ENCODE measurements at places on chromosomes 2 and 18. TPM values are rescaled to one million over a fixed set of nuclear protein-coding genes. Genes with fewer than 3 reads are reported as not detected.

NMUR1 gene
- 0.48 TPM for total RNA-seq

NAT8 gene
- total RNA-seq, result 3.8 TPM

ARHGAP15 gene
- 0.17 TPM for total RNA-seq

CCDC121 gene
- total RNA-seq, result 4.4 TPM

TLX2 gene
- total RNA-seq, result not detected

VWA3B gene
- not detected for total RNA-seq

ANKAR gene
- 3.1 TPM for total RNA-seq

GRCh38 chr2:177244244-177244771 is 20.2 kb downstream of the NFE2L2 start:
- DNase-seq, result no peak

DNA sequence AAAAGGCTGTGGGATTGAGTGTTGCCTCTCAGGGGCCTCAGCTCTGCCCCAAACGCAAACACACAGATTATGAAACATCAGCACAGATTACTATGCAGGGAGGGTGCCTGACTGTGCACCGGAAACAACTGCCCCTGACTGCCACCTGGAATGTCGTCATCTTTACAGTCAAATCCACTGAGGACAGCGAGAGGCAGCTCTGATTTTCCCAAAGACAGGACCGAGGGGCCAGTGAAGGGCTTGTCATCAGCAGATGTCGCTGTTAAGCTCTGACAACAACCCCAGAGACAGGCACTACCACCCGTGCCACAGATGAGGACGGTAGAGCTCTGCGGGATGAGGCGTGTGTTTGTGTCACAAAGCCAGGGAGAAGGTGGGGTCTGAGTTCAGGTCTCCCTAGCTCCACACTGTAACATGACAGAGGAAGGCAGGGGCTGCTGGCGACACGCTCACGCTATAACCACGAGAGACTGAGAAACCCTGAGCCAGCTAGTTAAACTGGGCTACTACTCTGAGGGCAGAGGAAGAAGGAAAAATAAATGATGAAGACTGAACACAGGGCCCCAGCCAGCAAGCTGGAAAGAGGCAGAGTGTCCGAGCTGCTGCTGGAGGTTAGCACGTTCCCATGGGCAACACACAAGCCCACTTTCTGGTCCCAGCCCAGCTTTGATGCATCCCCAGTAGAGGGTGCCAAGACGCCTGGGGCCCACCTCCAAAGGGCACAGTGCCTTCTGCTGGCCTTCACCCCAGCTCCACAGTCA is 47.0 kb downstream of the PARD6G start:
- DNase-seq, result peak; percentile 39

DNA sequence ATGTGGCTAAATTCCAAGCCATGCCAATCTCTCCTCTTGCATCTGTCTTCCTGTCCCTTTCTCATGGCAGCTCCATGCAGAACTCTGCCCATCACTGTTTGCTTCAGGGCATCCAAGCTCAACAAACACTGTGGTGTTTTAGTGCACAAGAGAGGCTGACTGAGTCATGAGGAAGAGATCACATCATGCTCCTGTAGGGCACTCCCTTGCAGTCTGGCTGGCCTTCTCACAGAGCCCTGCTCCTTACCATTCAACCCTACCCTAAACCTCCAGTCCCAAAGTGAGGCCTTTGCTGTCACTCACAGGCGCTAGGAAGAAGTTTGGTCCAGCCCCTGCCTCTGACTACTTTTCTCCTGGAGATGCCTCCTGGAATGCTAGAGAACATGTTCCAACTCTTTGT is 194.0 kb downstream of the LRATD1 start:
- DNase-seq, result no peak

GRCh38 chr2:82283075-82283474 is 1978.5 kb upstream of the LRRTM1 start:
- DNase-seq, result no peak

DNA sequence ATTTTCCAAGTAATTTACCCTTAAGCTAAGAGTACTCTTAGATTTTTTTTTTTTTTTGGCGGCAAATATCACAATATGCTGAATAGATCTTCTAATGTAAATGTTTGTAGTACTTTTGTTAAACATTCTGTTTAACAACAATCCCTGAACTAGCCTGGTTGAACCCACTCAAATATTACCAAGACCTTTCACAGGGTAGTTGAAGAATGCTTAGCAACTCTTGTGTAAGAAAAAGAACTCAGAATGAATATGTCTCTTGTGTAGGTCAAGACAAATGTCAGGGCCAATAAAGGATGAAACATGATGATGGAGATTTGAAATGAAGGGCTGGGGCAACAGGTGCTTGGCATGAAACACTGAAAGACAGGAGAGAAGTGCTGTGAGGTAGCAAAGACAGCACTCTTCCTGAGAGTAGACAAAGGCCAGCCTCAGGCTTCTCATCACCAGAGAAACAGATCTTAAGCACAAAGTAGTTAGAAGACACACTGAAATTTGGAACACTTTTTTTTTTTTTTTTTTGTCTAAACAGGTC is 597.3 kb downstream of the ERBB4 start:
- no peak for DNase-seq

DNA sequence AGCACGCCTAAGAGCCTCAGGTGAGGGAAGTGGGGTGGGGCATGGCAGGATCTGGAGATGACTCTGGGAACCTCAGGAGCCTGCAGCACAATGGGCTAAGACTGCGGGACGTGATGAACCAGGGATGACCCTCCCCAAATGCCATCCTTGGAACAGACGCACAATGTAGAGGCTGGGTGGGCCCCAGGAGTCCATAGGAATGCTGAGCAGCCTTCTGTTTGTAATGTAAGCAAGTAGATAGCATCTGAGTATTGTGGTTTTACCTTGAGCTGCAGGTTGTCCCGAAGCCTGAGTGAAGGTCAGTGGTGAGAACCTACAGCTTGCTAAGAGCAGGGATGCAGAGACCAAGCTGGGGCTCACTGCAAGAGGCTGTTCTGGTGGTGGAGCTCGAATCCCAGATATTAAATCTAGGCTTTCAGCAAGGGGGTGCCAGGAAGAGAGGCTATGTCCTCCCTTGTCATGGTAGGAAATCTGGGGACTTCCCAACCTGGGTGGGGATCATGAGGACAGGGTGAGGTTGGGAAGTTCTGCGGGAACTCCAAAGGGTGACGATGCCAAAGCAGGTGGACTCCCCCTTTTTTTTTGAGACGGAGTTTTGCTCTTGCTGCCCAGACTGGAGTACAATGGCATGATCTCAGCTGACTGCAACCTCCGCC is 5.8 kb downstream of the SCTR start:
- no peak for DNase-seq

- DNase-seq, result no peak
Observed at GRCh38 chr2:13128139-13128538, 411.4 kb downstream of the TRIB2 start.

DNA sequence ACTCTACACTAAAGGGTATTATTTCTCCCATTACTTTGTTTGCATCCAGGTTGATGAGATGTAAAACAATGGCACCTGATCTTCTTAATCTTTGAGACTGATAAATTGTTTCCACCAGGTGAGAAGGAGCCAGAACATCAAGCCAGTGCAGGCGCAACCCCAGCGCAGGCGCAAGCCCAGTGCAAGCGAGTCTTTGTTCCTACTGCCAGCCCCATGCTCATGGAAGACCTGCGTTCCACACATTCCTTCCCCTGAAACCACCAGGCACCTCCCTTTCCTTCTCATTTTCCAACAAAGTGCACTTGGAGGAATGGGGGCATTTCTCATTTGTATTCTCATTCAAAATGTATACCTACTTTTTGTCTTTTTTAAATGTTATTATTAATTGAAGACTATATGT is 188.7 kb upstream of the SMAD2 start:
- DNase-seq, result no peak

GRCh38 chr2:85656468-85656867 is 11.5 kb downstream of the SFTPB start:
- no peak for DNase-seq

- DNase-seq, result no peak
Observed at GRCh38 chr18:75139226-75139911, 69.6 kb downstream of the PTGR3 start.

- DNase-seq, result no peak
Observed at GRCh38 chr18:59509481-59510442, 150.7 kb upstream of the LMAN1 start.

DNA sequence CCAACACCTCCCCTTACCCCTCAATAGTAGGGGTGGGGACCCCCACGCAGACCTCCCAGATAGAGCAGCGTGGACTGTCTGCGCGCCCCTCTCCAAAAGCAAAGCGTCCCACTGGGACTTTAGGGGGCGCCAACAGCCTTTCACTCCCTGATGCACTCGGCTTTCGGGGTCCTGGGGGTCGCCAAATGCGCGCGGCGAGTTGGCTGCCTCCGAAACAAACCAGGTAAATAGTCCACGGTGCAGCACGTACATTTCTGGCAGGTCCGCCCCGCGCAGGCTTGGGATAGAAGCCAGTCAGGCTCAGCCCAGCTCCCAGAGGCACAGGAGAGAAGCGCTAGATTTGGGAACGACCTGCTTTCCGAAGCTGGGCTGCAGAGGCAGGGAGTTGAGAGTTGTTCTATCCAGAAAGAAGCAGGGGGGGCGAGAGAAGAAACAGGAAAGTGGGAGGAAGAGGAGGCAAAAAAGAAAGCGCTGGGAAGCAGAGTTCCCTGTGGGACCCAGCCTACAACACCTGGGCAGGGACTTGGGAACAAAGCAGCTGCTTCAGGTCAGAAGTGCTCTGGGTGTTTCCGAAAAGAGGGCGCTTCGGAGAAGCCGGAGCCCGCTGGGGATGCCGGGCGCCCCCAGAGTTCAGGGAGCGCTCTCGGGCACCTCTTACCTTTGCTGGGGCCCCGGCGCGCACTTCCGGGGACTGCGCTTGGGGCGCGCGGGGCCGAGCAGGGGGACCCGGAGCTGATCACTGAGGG is 544 bp downstream of the EVA1A start:
- DNase-seq, result peak; percentile 45

DNA sequence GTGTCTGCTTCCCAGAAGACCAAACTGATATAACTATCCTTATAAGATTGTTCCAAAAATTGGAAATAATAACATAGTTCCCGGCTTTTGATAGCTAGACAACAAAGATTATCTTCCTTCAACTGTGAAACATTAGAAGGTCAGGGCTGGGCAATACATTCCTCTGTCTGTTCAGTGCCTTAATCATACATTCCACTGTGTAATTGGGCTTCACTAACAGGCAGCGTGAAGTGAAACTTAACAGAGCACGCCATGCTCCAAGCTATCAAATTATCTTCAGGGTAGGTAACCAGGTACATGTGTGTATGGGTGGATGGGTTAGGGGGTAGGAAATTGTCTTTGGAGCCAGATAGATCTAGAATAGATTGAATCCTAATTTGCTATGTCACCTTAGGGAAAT is 23.5 kb upstream of the ARL5A start:
- DNase-seq, result no peak

DNA sequence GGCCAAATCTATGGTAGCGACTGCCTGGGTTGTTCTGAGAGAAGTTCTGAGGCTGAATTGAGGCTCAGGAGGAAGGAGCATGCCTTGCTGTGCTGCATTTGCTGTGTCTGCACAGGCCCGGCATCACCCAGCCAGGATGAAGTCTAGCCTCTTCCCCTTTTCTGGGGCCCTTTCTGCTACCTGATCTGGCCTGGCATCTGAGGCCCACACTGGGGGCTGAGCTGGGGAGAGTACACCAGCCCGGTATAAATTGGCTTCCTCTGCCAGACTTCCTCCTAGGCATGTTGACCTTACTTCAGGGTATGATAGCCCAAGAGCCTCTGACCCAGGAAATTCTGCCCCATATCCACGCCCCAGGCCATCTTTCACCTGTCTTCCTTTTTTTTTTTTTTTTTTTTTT is 30.0 kb downstream of the MRPL35 start:
- DNase-seq, result no peak

DNA sequence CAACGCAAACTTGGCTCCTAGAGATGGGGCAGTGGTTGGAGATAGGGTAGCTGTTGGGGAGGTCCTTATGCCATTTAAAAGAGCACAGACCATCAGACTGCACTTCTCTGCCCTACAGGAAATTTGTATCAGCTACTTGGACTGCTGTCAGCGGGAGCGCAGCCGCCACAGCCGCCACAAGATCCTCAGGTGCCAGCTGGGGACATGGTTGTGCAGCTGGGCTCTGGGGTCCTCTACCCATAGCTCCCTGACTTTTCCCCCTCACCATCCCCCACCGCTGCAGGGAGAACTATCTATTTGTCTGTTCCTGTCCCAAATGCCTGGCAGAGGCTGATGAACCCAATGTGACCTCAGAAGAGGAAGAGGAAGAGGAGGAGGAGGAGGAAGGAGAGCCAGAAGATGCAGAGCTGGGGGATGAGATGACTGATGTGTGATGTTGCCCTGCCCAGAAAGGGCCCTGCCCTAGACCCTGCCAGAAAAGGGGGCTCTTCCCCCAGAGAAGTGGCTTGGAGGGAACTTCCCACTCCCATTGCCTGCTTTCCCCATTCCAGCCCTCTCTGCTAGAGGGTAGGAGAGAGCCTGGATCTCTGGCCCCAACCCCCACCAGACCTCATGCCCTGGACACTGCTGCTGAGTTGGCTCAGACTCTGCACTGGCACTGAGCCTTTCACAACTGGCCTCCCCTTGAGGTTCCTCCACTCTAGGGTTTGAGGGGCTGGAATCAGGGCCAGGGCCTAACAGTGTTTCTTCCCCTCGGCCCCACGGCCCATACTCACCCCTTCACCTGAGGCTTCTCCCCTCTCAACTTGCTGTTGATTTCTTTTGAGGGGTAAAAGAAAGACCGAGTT is 7.3 kb downstream of the PRADC1 start:
- DNase-seq, result no peak

Measured in hepatocyte (in vitro differentiated cells).